ENCODE measurements at places on chromosomes 3 and 15.

DNA sequence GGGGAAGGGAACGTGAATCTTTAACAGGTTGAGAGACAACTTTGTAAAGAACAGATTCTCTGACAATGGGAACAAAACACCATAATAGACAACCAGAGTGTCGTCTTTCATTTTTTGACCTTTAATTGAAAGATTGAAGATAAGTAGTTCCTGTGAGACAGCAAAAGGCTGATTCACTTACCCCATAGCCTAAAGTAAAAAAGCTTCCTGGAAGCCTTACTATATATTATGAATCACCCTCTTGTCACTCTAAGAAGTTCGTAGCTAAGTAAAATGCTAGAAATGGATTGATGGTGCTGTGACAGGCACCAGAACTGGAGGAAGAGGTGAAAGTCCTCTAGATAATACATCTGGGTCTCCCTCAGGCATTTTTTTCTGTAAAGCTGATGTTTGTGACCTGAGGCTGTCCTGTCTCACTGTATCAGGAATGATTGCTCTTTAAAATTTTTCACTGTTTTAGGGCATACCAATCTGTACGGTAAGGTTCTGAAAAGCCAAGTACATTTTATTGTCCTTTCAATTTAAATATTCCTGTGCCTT lies 824.6 kb upstream of the SEMA6D start:
- DNase-seq, result no peak

- peak; percentile 52 for DNase-seq
Observed at GRCh38 chr15:79184465-79184892, 93.9 kb upstream of the RASGRF1 start.

DNA sequence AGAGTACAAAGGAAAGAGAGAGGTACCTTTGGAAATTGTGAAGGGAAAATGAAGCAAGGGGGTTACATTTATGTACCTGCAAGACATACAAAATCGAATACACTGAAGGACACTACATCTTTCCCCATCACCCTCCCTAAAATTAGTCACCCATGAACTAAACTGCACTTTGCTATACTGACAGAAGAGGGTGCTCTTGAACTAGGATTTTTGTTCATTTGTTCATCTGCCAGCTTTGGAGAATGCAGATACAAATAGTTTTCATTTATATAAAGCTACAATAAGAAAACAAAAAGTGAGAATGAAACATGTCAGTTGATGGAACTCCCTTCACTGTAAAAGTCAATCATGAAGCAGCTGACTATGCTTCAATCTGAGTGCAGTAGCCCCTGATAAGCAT lies 55.7 kb downstream of the PCCB start:
- peak; percentile 22 for DNase-seq

GRCh38 chr3:139934613-139935015 lies 371 bp upstream of the CLSTN2 start:
- DNase-seq, result no peak

- DNase-seq, result no peak
Observed at GRCh38 chr15:22839046-22839695, 705 bp downstream of the NIPA2 start.

GRCh38 chr15:69939513-69940440 lies 157.9 kb downstream of the TLE3 start:
- DNase-seq, result no peak

DNA sequence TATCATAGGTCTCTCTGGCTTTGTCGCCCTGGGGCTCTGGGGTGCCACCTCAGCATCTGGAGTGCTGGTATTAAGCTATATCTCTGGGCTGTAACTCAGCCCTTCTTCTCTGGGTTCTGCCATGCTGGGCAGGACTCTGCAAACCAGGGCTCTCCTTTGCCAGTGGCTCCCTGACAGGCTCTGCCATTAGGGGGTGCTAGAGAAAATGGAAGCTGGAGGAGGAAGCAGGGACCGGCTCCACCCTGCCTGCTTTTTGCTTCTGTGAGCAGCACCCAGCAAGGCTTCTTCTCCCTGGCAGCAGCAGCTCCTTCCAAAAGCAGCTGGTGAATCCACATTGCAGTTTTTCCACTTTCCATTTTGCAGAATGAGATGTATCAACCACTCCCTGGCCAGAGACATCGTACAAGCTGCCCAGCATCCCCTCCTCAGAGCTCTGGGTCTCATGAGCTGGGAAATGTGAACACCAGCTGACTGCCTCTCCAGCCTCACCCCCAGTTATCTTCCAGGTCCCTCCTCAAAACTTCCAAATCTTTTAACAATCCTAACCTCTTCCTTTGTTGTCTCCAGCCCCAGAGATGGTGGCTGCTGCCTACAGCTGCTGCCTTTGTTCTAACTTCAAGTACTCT lies 165.0 kb downstream of the ABHD5 start:
- DNase-seq, result peak; percentile 3

DNA sequence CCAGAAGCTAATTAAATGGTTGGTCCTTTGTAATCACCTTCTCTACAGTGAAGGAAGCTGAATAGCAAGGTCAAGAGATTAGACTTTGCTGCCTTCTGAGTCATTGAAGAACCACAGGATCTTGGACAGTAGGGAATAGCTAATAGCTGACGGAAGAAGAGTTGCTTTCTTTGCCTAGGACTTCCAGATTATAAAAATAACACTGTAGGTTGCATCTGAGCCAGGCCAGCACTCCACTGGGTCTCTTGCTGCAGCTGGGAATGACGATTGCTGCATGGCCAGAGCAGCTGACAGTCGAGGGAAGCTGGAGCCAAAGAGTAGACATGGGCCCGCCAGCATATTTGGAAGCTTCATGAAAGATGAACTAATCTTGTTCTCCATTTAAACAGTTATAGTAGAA lies 81.5 kb upstream of the KCNMB2 start:
- DNase-seq, result no peak

DNA sequence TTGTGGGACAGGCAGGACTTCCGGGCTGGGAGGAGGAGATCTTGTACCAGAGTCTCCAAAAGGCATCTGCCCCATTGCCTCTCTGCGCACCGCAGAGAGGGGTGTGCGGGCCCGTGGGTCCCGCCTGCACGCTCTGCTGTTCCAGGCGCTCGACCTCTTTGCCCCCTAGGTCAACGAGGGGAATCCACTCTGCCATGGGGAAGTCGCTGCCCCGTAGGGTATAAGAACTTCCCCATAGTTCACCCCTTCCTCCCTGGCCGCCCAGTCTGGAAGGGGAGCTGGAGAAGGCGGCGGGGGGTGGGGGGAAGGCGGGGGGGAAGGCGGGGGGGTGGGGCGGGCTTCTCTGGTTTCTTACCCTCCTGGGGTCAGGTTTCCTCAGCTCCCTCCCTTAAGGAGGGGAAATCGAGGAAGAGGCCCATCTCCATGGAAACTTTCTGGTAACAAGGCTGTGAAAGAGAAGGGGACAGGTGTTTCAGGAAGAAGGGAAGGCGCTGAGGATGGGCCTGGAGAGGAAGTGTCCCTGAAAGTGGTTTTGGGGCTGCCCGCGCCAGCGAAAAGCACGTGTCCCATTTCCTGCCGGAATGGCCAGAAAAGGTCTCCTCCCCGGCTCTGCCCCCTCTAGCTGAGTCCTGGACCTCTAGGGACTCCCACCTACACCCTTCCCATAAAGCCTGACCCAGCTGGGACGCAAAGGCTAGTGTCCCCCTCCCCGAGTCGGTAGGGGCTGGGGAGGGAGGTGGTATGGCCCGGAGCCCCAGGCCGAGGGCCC lies 27.5 kb downstream of the NR1I2 start:
- no peak for DNase-seq

GRCh38 chr3:96779810-96780209 lies 34.6 kb upstream of the EPHA6 start:
- DNase-seq, result no peak

GRCh38 chr3:178352326-178353005 lies 183.8 kb upstream of the KCNMB2 start:
- no peak for DNase-seq

DNA sequence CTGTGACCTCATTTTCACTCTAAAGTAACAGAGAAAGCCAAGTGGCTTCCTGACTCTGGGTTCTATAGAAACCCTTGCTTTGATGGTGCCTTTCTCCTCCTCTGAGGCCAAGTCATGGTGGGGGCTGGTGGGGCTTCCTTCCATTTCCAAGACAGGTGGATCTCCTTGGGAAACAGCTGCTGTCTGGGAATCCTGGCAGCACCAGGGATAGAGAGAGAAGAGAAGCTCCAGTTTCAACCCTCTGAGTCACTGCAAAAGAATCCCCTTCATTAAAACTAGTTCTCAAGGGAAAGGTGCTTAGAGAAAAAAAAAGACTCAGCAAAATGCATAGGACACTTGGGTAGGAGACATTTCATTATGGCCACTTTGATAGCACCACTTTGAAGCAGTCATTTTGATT lies 614.4 kb downstream of the FHIT start:
- DNase-seq, result no peak

- no peak for DNase-seq
Observed at GRCh38 chr15:26087881-26088280, 224.8 kb upstream of the ATP10A start.

GRCh38 chr3:16430717-16431630 lies 82.5 kb downstream of the RFTN1 start:
- DNase-seq, result no peak

- no peak for DNase-seq
Observed at GRCh38 chr3:26087751-26088150, 297.9 kb downstream of the OXSM start.

DNA sequence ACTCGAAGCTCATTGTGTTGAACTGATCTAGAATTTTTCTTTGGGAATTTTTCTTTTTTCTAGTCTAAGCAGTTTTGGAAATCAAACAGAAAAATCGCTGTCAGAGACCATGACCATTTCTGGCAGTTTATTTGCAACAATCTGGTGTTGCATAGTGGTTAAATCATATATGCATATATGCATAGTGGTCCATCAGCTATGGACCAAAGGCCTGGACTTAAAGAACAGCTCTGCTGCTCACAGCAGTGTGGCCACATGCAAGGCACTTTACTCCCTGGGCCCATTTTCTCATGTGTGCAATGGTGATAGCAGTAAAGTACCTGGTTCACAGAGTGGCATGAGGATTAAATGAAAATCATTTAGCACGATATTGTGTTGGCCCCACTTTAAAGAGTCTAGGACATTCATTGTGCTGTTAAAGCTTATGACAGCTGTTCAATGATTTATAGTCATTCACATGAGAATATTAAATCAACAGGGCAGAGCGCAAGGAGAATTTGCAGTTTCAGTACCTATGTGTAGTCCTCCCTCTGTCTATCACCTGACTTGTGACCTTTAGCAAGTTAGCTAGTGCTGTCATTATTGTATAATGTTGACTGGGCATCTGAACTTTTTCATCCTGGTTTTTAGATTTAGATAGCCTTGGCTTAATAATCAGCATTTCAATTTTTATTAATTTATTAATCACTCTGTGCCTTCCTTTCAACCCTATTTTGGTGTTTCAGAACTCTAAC lies 46.4 kb downstream of the BLM start:
- DNase-seq, result no peak

- no peak for DNase-seq
Observed at GRCh38 chr3:128823631-128824030, 55.8 kb upstream of the ACAD9 start.

Data from CD4-positive, alpha-beta memory T cell (primary cell).